ENCODE measurements at places on chromosomes 12 and 14. TPM values are rescaled to one million over a fixed set of nuclear protein-coding genes. Genes with fewer than 3 reads are reported as not detected.

Gene SLC7A7
- total RNA-seq: 7.5 TPM

Gene KRT83
- total RNA-seq: not detected

Gene KRT6A
- total RNA-seq: not detected

Gene RFX4
- total RNA-seq: not detected

GRCh38 chr12:48374164-48374563, 23.4 kb upstream of the ZNF641 start:
- DNase-seq: no peak

- DNase-seq: no peak
Measured at GRCh38 chr14:69619012-69619411, 7.6 kb downstream of the SUSD6 start.

DNA sequence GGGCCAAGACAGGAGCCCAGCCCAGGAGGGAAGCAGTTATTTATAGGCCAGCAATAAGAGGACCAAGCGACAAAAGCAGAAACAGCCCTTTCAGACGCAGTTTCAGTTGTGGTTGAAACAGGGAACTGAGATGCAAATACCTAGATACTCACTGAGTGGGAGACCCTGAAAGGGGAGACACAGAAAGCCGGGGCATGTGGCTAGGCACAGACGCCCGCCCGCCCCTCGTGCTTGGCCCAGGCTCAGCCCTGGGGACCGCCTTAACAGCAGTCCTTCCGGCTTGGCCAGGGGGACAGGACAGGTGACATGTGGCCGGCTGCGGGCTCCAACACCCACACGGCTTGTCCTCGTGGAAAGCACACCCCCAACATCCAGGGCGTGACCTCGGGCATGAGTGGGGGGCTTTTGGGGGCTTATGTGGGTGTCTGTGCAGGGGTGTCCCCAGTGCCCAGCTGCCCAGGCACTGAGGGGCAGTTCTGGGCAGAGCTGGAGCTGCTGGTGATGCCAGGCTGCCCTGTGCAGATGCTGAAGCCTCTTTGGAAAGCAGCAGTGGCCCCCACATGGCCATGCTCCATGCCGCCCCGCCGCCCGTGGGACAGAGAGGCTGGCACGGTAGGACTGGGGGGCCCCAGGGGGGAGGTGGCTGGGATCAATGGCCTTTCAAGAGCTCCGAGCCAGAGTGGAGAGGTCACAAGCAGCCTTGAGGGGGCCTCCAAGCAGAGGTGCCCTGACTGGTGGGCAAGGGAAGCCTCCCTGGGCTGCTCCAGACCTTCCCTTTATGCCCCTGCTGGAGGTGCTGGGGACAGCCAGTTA, 2.1 kb downstream of the PLD4 start:
- DNase-seq: no peak

GRCh38 chr12:106740818-106741217, 33.7 kb upstream of the RIC8B start:
- DNase-seq: no peak

DNA sequence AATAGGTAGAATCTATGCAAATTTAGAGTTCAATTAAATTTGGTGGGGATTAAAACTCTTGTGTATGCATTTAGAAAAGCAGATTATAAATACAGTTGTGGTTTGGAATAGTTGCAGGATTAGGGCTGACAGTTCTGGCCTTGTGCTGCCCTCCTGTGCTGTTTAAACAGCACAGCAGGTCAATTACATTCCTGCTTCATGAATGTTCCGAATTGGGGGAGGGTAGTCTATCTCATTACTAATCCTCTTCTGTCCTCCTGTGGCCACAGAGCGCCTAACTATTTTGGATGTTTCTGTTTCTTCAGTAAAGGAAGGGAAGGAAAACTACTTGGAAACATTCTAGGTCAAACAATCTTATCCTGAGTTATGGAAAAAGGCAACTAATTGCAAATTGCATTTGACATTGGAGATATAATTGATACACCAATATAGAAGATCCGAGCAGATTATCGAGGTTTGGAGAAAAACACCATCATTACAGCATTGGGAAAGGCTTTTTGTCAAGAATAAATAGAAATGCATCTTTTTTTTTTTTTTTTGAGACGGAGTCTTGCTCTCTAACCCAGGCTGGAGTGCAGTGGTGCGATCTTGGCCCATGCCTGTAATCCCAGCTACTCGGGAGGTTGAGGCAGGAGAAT, 8.7 kb upstream of the GPR19 start:
- DNase-seq: peak; percentile 22

DNA sequence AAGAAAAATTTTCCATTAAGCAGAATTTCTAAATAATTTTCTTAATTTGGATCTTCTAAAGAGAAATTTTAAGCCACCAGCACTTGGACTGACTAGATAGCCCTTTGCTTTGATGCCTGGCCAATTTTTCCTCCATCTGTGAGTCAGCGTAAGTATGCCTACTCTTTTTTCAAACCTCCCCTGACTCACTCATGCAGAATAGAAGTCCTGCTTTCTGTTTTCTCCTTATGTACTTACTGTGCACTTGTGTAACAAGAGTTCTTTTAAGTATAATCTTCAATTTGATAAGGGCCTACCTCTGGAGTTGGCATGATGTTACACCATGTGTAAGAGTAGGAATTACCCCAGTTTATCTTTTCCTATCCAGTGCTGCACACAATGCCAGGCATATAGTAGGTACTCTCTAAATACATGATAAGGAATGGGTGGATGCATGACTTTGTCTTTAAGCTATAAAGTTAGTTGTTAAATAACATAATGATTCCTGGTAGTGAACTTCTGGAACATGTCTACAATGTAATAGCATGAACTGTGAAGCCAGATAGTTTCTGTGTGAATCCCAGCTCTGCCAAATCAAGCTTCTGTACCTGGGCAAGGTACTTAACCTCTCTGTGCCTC, 329.6 kb downstream of the TMTC2 start:
- no peak for DNase-seq

DNA sequence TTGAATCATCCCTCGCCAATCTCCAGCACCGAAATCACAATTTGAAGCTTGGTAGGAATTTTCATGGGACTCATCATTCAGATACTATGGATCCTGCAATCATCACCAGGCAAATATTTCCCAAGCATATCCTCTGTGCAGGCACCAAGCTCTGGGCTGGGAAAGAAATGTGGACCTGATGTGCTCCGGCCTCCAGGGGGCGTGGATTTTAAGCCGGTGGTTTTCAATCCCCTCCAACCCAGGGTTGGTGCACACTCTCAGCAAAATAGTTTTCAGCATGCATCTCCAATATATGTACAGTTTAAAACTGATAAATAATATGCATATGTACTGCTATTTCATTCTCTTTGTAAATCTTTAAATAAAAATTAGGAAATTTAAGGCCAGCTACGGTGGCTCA, 98.9 kb downstream of the RBM19 start:
- DNase-seq: no peak

GRCh38 chr14:93033084-93033982, 82.4 kb downstream of the ITPK1 start:
- no peak for DNase-seq

- DNase-seq: no peak
Measured at GRCh38 chr14:102811254-102811963, 34.2 kb downstream of the TRAF3 start.

DNA sequence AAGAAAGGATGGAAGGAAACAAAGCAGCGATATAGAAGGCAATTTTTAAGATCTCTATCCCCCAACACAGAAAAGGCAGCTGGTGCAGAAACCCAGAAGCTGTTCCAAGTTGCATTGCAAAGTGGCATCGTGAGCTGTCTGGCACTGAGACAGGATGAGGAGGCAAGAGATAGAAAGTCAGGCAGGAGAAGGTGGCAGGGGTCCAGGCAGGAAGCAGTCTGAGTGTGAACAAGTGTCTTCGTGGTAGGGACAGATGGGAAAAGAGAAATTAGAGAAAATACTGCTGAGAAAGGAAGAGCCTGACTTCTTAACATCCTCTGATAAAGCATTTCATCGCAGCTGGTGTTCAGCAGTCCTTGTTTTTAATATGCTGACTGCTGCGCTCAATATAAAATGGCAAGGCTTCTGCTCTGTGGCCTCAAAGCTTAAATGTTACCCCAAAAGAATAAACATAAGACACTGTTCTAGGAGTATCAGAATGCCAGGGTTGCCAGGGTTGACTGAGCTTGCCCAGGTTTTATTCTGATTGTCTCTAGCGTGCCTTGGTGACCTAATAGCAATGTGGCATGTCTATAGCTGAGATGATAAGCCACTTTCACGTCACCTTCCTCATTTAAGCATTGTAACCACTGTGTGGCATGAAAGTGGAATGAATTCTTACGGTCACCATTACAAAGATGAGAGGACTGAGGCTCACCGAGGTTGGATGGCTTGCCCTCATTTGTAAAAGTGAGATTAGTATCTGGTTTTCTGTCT, 397.6 kb downstream of the NUAK1 start:
- DNase-seq: peak; percentile 60

DNA sequence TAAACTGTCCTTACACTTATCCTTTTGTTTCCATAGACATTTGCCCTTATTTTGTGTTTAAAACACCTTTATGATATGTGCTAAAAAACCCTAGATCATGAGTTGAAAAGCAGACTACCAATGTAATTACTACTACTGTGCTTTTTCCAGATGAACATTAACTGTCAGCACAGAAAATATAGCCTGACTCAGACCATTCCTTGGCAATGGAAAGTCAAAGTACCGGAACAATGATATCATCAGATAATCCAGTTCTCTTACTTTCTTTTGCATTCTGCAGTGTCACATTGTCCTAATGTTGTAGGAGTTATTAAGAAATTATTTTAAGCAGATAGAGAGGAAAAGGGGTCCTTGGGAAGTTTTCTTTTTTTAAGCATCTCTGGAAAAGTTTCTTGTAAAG, 1189.0 kb upstream of the FLRT2 start:
- DNase-seq: no peak
